ENCODE measurements at places on chromosomes 2 and 18. TPM values are rescaled to one million over a fixed set of nuclear protein-coding genes. Genes with fewer than 3 reads are reported as not detected.

Gene CKAP2L
- not detected for total RNA-seq

Gene MOGAT1
- not detected for total RNA-seq

Gene PLGLB2
- total RNA-seq: 0.26 TPM

Gene GALR1
- 0.04 TPM for total RNA-seq

Gene C2orf80
- not detected for total RNA-seq

Gene PLCD4
- total RNA-seq: 0.51 TPM

Gene TSPYL6
- not detected for total RNA-seq

GRCh38 chr18:77262643-77263465 is 13.2 kb downstream of the GALR1 start:
- DNase-seq: no peak

DNA sequence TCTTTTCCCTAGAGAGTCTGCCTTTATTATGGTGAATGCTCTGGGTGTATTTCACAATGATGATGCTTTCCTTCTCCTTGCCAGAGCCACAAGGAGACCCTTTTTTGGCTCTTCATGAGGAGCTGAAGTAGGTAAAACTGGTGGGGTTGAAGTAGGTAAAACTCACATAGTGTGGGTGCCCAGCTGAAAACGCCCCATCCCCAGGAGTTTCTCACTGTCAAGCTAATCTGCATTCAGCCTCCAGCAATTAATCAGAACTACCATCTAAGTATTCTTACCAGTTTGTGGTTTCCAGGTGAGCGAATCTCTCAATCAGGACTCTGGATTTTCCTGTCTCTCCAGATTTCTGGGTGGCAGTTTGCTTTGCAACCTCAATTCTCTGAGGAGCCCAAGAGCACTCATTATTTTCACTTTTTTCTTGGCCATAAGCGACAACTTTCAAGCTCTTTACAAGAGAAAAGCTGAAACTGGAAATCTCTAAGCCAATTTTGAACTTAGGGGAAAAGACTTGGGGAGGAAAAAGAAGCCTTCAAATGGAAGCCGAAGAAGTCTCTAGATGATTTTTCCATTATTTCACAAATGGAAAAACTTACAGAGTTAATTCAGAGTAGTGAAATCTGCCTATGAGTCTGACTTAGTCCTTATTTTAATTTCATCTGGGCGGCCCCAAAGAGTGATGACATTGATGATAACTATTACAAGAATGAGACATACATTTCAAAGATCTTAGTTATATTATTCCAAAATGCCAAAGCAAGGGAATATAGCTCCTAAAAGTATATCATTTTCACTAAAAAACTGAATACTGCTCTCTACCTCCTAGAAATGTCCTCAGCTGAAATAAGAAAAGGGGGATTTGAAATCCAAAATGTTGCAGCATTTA is 121.4 kb upstream of the MAP3K20 start:
- DNase-seq: no peak

DNA sequence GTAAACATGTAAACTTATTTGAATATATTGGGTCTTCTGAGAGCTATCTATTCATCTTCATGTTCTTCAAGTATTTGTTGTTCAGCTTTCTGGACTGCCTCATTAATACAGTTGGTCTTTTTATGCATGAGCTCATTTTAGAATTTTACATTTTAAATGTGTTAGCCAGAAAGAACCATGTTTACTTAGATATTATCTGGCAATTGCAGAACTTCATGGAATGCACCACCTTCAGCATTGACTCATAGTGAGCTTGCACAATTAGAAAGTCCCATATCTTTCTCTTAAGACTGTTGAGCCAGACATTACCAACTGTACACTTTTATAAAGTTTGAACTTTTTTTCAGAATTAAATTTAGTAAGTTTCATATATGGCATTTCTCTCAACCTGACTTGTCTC is 536.7 kb downstream of the RIT2 start:
- DNase-seq: no peak

DNA sequence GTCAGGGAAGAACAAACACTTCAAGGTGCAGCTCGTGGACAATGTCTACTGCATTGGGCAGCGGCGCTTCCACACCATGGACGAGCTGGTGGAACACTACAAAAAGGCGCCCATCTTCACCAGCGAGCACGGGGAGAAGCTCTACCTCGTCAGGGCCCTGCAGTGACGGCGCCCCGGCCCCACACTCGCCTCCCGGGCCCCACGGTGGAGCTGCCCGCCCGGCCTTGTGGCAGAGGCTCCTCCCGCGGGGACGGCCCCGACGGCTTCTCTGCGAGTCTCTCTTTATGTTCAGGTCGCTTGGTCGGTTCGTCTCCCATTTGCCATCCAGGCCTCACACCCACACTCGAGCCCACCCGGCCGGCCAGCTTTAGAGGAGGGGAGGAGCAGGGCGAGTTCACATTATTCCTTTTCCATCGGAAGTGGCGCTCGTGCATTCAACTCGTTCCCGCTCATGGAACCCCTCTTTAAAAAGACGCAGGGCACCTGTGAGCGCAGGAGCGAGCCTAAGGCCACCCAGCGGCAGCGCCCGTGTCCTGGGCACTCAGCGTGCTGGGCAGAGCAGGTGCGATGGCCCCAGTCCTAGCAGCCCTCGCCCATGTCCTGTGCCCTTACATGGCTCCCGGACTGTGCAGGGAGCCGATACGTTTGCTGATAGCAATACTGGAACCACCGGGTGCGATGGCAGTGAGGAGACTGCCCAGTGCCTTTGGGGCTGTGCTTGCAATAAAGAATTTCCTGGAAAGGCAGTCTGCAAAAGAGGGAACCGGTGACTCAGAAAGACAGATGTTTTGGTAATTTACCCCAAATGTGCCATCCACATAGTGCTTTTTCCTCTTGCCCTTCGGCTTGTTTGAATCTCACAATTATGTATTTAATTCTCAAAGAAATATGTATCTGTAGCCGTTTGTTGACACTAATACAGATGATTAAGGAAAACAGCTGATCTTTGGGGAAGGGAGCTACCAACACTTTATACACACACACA is 148.6 kb downstream of the NCK2 start:
- DNase-seq: no peak

DNA sequence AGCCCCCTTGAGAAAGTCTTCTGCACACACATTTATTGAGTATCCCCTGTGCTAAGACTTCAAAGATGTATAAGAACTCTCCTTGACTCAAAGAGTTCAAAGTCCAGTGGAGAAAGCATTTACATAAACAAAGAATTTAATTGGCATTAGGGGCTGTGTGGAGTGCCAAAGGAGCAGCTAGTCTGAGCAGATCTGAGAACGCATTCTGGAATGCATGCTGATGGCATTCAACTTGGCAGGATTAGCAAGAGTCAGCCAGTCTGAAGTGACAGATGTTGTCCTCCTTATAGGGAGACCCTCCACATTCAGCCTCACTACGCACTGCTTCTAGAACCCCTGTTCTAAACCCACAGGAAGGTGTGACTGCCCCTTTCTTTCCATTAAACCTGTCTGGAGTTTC is 191.5 kb downstream of the RAD51AP2 start:
- DNase-seq: no peak

- no peak for DNase-seq
These were observed 430 bp upstream of the CHMP1B start for GRCh38 chr18:11850821-11851145.

DNA sequence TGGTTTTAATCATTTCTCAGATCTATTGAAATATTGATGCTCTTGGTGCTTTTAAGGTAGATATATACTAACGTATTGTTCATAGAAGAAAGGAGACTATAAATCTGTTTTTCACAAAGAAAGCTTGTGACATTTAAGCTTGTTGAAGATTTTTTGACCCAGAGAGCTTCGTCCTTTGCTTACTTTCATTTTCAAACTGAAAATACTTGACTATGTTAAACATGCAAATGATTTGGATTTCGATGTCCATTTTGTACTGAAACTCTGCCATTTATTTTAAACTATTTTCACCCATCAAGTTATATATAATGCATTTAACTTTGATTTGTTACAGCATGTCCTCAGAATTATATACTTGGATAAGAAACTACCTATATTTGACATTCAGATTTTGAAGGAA is 85.2 kb downstream of the SLC4A10 start:
- no peak for DNase-seq

- no peak for DNase-seq
These were observed 11.9 kb downstream of the IL18R1 start for GRCh38 chr2:102367331-102367971.

GRCh38 chr18:35775887-35776286 is 194.3 kb downstream of the GALNT1 start:
- no peak for DNase-seq

DNA sequence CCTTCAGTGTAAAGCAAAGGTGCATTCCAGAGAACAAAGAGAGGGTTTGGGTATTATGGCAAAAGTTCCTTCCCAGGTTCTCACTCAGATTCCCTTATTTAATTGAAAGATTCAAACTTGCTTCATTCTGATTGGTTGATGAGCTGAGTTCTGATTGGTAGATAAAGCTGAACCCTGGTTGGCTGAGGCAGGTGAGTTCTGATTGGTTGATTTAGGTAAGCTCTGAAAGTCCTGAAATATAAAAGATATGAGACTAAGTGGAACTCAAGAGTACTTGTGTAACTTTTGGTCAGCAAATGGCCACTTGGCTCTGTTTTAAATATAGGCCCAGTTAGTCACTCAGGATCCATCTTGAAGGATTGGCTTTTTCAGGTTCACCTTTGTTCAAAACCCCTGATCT is 99.8 kb upstream of the FBXO11 start:
- DNase-seq: no peak

DNA sequence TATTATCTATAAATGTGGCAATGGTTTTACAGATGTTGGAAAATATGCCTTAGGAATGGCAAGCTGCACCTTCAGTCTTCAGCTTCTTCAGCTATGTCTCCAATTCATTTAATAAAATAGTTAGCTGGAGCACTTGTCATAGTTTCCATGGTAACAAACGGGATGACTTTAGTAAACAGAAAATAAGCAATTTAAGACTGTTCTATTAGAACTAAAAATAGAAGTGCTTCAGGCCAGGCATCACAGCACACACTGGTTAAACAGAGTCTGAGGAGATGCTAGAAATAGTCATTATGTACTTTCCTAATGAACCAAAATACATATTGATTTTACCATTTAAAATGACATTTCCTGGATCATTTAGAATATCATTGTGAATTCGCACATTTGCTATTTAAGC is 195.0 kb downstream of the GCA start:
- DNase-seq: no peak

- DNase-seq: no peak
These were observed 1160.7 kb upstream of the NRXN1 start for GRCh38 chr2:52192656-52193055.

DNA sequence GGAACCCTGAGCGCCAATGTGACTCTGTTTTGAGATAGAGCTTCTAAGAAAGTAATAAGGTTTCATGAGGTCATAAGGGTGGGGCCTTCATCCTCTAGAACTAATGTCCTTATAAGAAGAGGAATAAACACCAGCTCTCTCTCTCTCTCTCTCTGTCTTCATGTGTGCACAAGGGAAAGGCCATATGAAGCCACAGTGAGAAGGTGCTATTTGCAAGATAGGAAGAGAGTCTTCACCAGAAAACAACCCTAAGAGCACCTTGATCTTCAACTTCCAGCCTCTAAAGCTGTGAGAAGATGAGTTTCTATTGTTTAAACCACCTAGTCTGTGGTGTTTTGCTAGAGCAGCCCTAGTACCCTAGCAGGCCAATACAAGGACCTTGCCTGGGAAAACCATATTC is 55.8 kb downstream of the DOCK10 start:
- no peak for DNase-seq

GRCh38 chr2:145460112-145460511 is 940.2 kb upstream of the ZEB2 start:
- DNase-seq: no peak

- no peak for DNase-seq
These were observed 72.9 kb downstream of the TMX3 start for GRCh38 chr18:68642003-68642402.

DNA sequence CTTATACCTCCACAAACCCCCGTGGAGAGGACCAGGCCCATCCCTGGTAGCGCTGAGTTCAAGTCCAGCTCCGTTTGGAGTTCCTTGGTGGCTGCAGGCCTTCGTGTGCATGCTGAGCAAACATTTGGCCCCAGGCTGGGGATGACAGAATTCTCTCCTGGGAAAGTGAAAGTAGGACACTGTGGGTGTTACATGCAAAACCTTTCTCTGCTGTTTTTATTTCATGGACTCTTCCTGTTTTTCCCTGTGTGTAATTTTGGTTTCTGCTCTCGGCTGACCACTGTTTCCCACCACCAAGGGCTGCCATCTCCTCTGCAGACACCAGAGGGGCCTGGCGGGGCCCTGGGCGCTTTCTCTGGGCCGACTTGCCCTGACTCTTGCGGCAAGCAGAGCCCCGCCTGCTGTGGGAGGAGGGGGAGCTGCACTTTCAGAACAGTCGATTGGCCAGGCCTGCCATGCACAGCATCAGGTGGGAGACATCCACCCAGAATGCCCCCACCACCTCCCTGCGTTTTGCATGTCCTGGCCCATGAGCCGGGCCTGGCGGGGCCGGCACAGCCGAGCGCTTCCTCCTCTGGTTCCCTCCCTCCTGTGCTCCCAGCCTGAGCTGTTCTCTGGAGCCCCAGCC is 102.4 kb downstream of the CABLES1 start:
- DNase-seq: peak; percentile 79

DNA sequence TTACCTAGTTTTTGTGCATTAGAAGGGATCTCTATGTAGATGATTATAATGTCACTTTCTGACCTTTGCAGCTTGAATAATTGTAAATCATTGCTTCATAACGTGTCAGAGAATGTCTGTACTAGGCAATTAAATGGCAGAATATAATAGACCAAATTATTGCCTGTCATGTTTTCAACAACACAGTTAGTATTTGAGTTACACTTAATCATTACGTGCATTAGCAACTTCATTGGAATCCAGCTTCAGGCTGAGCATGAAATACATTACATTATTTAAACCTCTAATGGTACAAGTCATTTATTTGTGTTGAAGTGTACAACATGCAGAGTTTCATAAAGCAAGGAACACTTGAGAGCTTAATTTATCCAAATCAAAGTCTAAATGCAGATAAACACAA is 48.0 kb downstream of the ZNF407 start:
- no peak for DNase-seq

DNA sequence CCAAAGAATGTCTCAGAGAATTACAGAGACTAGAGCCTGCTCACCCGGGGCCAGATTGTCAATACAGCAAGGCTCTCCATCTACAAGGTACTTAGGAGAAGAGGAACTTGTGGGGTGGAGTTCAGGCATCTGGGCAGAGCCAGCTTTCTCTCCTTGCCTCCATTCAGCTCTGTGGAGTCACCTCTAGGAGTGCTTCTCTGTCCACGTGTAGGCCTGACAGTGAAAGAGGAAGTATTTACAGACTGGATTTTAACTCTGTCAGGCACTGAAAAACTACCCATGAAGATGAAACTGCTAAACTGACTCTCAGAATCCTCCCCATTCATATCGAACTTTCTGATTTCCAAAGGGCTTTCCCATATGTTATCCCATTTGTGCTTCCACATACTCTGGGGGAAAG is 315.6 kb downstream of the SETBP1 start:
- no peak for DNase-seq

DNA sequence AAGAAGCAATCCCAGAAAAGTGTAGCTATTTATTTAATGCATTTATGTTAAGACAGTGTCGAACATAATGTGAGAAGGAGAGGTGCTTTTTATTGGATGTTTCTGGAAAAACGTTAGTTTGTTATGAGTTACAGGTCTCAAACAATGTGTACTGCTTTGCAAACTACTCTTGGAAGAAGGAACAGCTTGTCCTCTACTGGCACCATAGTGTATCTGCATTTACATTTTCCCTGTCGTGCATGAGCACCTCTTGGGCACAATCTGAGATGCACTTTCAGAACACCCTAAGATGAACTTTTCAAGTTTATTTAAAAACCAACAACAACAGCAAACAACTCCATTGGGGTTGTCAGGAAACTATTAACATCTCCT is 22.8 kb downstream of the CCNYL1 start:
- DNase-seq: no peak

GRCh38 chr2:176193048-176193447 is 4.6 kb downstream of the HOXD1 start:
- no peak for DNase-seq

Data from right atrium auricular region (tissue), 2 donors.